NCI-H510A (cell line): ENCODE measurements at places on chromosomes 16 and 17.

- DNase-seq = no peak
These were observed 63.7 kb upstream of the DHX40 start for GRCh38 chr17:59501690-59502089.

DNA sequence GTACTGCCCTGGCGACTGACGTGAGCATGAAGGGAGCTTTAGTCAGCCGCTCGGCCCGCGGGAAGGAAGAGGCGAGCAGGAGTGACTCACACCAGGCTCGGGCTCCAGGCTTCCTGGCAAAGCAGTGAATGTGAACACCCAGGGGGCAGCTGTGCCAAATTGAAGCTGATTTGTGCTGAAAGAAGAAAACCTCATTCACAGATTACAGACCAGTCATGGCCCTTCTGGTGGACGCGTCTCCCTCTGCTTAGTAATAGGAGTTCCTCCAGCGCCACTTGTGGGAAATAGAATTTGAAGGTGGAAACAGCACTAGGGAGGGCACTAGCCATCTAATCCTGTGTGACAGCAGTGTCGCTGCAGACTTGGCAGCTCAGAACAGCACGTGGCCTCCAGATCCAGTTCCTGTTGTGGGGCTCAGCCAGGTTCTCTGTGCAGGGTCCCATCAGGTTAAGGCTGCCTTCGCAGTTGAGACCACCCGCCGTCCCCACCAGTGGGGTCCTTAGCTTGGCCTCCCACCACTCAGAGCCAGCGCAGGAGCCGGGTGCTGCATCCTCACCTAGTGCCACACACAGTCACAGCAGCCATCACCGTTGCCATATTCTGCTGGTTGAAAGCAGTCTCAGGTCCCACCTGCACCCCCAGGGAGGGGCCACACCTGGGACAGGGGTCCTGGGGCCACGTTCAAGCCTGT lies 164.5 kb upstream of the CHMP6 start:
- no peak for DNase-seq

DNA sequence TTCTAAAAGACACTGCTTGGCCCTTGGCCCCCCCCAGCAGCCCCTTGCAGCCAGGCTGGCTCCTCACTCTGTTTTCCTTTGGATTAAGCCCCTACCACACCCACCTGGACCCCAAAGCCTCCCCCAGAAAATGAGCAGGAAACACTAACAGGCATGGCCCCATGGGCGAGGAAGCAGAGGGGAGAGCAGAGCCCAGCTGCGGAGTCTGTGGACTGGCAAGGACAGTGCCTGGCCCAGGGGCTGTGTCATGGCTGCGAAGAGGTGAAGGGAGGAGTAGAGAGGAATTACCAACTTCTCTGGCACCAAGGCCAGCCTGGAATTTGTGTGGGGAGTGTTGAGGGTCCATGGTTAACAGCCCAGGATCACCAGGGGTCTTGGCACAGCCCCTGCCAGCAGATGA lies 47.4 kb downstream of the MRC2 start:
- no peak for DNase-seq

DNA sequence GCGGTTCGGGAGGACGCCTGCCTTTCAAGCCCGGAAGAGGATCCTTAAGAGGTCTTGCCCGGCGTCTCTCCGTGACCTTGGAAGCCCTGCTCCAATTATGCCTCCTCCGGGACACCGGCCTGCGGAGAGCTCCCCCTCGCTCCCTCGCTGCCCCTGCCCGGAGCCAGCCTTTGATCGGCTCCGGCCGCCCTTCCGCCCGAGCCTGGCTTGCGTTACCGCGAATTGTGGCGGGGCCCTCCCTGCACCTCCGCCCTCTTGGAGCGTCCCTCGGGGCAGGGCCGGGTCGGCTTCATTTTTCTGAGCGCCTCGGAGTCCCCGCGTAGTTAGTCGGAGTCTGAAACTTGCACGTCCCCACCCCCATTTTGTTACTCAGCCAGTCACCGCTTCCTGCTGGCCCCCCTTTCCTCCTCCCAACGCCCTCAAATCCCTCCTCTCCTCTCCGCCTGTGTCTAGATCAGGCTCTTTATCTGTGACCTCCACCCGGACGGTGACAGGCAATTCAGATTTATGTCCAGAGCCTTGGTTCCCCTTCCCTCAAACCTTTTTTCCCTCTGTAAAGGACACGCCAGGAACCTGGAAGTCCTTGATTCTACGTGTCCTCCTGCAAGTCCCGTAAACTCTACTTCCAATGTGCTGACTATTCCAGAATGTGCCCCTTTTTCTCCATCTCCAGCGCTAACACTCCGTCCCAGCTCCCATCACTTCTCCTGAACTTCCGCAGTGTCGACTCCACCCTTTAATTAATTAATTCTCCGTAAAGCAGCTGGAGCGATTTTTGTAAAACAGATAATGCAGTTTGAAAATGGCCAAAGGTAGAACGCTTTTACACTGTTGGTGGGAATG lies 569 bp upstream of the RABEP2 start:
- peak; percentile 83 for DNase-seq

DNA sequence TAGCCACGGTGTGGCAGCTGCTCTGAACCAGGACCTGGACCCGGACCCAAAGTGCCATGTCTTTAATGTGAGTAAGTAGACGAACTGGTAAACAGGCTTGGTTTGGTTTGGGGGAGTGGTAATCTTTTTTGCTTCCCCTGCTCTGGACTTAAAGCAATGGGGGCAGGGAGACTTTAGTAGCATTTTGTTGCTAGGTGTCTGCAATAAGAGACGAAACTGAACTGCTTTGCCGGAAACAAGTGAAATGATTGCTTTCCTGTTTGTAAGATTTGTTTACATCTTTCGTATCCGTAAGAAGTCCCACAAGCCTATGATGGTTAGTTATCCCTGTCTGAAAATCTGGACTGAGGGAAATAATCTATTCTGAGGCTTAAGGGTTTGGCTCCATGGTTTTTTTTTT lies 21.5 kb downstream of the PRCD start:
- no peak for DNase-seq

- DNase-seq = no peak
These were observed 57.7 kb upstream of the SLC25A19 start for GRCh38 chr17:75346906-75347305.

- peak; percentile 66 for DNase-seq
These were observed 8.1 kb upstream of the TIMP2 start for GRCh38 chr17:78933025-78933958.

DNA sequence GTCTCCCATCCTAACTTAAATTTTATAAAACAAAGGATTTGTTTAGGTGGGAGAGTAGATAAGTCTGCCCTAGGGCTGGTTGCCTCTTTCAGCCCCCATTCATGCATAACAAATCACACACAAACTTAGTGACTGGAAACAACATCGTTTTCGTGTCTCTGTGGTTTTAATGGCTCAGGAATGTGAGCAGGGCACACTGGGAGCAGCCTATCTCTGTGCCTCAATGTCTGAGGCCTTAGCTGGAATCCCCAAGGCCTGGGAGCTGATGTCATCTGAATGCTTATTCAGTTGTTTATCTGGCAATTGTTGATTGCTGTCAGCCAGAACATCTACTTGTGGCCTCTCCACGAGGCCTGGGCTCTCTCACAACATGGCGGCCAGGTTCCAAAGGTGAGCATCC lies 101.9 kb upstream of the HSBP1 start:
- no peak for DNase-seq

- DNase-seq = no peak
These were observed 15.3 kb downstream of the DLG4 start for GRCh38 chr17:7204336-7204735.

DNA sequence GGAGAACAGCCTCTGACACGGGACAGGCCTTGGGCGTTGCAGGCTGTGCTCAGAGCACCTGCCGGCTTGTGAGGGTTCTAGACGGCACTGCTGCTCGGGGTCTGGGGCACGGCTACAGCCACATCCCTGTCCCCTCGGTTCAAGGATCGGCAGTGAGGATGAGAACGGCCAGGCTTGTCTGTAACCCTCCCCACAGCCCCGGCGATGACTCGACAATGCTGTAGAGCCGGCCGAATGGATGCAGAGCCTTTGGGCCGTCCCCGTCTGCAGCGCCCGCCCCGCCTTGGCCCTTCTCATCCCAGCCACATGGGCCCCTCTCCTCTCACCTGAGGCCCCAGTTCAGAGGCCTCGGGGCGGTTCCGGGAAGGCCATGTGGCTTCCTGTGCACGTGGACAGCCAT lies 49.0 kb upstream of the METRNL start:
- DNase-seq = no peak

GRCh38 chr17:2063261-2064146 lies 8.6 kb downstream of the HIC1 start:
- no peak for DNase-seq

DNA sequence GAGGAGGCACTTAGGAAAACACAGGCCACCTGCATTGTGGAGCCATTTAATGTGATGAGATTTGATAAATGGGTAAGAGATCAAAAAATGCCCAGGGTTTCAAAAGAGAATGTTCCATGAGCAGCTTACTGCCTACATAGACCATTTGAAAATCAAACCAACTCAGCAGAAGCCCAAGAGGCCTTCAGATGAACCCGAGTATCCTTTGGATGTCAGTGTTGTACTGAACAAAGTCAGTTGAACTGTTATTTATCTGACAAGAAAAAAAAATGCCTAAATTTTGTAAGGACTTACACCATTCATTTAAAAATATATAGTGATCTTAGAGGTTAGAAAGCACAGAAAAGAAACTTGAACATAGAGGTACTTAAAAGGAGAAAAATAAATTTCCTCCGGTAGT lies 381.7 kb downstream of the ZFHX3 start:
- DNase-seq = no peak

GRCh38 chr17:59366773-59367656 lies 35.6 kb downstream of the YPEL2 start:
- DNase-seq = peak; percentile 90

DNA sequence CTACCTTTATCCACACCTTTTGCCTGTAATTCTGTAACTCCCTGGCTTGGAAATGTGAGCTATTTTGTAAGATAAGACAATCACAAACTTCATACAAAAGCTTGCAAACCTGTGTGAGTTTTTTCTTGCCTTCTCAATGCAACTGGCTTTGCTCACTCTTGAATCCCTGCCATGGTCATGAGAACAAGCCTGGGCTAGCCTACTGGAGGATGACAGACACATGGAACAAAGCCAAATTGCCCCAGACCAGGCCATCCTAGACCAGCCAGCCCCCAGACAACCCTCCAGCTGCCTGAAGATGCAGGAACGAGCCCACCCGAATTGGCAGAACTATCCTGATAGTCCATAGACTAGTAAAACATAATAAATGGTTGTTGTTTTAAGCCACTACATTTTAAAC lies 466.6 kb upstream of the ERCC4 start:
- no peak for DNase-seq

GRCh38 chr16:48687421-48688038 lies 77.5 kb upstream of the N4BP1 start:
- peak; percentile 75 for DNase-seq

DNA sequence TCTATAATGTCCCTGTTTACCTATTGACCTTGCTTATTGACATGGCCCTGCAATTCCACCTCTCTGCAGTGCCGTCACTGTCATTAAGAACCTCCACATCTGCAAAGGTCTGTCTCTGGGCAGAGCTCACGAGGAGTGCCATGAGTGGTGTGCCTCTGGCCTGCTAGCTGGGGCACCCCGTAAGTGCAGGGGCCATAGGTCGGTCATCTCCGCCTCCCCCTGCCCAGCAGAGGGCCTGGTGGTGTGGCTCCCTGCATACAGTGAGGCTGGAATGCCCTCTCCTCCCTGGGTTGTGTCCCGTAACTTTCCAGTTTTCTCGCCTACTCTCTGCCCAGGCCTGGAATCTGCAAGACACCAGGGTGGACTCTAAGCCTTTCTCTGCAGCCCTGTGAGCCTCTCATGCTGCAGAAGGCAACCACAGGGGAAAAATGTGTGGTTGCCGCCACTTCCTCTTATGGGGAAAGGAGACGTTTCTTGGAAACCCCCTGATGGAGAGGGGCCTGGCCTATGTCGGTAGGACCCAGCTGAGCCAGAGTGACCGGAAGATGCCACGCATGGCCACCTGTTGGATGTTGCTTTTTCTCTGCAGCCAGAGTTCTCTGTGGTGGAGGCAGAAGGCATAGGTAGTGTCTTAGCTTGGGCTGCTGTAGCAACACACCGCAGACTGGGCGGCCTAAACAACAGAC lies 2.7 kb upstream of the SNX20 start:
- DNase-seq = no peak

DNA sequence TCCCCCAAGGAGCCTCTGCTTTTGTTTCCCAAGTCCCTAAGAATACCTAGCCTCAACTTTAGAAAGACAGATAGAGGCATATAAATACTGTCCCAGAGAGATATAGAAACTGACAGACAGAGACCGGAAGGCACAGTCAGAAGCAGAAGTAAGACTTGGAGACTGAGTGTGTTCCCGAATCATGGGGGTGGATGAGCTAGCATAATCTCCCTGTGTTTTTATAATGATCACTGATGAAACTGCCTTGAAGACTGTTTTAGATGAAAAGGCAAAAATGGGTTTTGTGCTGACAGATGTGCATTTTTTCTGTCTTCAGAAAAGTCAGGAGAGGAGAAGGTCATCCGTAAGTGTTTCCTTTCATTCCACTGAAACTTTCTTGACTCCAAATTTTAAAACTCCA lies 8.3 kb upstream of the PSMD3 start:
- DNase-seq = no peak

DNA sequence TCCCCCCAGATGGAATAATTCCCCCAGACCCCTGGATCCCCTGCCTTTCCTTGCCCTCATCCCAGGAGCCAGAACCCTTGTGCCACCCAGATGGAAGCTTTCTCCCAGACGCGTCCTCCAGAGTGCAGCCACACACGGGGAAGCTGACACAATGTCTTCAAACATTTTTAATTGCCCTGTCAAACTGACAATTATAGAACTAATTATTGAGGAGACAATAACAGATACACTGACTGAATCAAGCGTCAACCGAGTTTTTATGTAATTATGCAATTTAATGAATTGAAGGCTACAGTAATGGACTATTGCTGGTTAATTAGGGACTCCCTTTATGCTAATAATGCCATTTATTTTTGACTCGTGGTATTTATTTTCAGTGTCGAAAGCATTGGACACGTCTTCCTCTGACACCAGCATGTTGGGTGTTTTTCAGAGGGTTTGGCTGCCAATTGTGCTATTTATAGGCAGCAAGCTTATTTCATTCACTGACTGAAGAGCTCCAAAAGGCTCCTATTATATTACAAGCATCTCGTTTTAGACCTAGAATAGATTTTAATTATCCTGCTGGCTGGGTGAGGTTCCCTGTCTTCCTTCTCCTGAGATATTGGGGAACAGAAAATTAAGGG lies 298.2 kb upstream of the C16orf82 start:
- no peak for DNase-seq

DNA sequence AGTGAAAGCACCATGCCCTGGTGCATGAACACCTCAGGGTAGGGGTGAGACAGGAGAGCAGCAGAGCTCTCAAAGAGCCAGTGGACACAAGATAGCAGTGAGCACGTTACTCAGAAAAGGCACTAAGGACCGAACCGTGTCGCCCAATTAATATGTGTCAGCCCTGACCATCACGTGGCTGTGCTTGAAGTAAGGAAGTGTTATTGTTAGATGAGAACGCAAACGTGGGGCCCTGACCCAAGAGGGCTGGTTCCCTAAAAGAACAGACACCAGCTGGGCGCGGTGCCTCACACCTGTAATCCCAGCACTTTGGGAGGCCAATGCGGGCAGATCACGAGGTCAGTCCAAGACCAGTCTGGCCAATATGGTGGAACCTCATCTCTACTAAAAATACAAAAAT lies 16.3 kb downstream of the AXIN1 start:
- DNase-seq = no peak

- no peak for DNase-seq
These were observed 504 bp upstream of the GOSR1 start for GRCh38 chr17:30476726-30477082.

- no peak for DNase-seq
These were observed 31.7 kb upstream of the CFAP20 start for GRCh38 chr16:58160855-58161254.

- peak; percentile 92 for DNase-seq
These were observed 1.5 kb downstream of the COL1A1 start for GRCh38 chr17:50199803-50200456.
